ENCODE measurements at places on chromosomes 2 and 18.

- peak; percentile 23 for DNase-seq
Observed at GRCh38 chr2:130808482-130809268, 28.0 kb upstream of the ARHGEF4 start.

DNA sequence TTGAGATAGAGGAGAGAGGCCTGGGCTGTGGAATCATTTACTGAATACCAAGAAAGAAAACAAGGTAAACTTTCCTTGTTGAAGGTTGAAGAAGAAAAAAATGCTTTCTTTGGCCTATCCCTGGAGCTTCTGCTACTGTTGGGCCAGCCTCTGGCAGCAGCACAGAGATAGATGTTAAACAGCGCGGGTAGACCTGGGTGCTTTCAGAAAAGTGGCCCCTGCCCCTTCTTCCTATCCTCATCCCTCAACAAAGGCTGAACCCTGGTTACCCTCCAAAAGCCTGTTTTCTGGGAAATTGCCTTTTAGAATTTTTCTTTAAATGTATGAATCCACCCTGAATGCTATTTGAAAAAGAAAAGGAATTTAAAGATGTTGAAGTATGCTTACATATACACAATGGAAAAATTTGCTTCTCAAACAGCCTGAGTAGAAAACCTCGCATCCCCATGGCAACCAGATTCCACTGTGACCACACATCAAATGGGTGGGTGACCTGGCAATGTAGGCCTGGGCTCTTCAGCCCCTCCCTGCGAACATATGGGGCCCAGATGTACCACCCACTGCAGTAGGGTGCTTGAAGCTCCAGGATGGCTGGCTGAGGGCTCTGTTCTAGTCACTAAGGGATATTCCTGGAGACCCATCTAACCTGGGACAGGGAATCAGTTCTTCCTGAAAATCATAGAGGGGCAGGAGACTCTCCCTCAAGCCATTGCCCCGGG is 23.4 kb upstream of the CHRNA1 start:
- no peak for DNase-seq

DNA sequence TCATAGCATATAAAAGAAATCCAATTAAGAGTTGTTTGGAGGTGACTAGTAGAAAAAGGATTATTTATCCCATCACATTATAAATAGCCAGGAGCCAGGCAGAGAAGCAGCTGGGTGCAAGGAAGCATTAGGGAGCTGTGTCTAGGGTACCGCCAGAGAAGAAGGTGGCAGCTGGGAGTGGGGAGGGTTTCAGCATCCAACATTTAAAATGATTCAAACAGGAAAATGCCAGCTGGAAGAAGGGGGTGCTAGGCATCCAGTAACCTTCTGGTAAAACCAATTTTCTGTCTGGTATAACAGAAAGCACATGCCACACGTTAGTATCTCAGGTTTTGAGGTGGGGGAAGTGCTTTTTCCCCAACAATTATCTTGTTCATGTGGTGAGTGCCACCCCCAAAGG is 452.4 kb downstream of the ZEB2 start:
- DNase-seq, result no peak

DNA sequence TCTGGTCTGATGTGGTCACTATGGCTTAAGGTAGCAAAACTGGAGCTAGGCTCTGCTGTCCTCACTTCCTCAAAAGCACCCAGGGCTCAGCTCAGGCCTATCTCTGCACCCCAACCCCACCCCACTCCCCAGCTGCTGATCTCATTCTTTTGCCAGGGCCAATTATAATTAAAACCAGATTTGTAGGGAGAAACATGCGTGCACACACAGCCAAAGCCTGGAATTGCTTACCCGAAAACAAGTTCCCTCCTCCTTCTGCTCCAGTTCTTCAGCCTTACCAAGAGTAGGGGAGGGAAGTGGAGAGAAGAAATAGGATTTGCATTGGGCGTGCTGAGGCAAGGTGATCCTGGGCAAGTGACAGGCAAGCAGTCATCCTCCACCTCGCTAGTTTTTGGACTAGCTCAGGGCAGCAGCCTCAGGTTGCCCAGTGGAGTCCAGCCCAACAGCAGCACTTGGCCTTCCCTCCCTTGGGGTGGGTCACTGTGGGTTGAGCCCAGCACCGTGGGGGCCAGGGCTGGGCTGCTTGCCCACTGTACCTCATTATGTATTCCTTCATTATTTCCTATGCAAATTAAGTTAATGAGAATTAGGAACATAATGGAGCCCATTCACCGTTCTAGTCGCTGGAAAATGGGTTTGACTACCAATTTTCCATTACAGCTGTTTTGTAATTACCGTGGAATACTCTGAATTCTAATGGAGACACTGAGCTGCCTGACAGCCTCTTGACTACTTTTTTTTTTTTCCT is 199.1 kb upstream of the CELF4 start:
- no peak for DNase-seq

DNA sequence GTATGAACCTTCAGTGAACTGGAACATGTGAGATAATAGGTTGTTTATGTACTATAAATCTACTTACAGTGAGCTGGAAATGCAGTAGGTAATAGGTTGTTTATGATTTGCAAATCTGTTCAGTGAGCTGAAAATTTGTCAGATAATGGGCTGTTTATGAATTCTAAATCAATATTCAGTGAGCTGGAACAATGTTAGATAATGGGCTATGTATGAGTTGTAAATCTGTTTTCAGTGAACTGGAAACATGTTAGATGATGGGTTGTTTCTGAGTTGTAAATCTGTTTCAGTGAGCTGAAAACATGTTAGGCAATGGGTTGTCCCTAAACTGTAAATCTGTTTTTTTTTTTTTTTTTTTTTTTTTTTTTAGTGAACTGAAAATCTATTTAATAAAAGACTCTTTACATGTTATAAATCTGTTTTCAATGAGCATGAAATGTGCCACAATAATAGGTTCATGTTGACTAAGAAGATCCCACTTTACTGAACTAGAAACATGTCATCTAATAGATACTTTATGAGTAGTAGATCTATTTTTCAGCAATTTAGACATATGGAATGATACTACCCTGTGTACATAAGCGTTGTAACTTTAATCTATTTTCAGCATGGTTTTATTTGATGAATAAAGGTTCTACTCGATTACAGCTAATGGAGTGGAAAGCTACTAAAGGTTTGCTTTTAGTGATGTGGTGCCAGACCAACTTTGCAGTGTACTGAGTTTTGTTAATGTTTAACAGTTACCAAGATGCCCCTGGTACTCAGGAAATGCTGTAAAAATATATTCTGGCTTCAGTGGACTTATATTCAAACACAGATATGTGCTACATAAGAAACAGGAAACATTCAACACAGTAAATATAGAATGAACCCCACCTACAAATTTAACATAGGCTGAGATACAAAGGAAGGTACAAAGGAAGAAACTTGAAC is 1471.8 kb downstream of the LRP1B start:
- no peak for DNase-seq

- peak; percentile 69 for DNase-seq
Observed at GRCh38 chr2:196166876-196167275, 4.5 kb downstream of the STK17B start.

DNA sequence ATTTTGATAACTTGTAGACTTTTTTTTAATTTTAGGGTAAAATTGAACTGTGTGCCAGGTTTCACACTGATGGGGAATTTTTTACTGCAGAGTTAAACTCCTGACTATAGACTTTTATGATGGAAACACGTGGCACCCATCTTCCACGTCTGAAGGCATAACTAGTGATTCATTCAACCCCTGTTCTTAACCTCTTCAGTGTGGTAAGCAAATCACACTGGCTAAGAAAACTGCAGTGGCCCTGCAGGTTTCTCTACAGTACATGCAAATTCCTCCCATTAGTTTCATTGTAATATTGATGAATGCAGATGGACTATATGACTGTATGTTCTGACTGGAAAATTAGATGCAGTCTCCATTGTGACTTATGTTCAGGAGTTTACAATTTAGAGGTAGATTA is 47.2 kb downstream of the SMAD4 start:
- no peak for DNase-seq

GRCh38 chr2:168132389-168132788 is 115.0 kb downstream of the STK39 start:
- DNase-seq, result no peak

GRCh38 chr18:49832221-49832647 is 18.9 kb upstream of the ACAA2 start:
- DNase-seq, result no peak

DNA sequence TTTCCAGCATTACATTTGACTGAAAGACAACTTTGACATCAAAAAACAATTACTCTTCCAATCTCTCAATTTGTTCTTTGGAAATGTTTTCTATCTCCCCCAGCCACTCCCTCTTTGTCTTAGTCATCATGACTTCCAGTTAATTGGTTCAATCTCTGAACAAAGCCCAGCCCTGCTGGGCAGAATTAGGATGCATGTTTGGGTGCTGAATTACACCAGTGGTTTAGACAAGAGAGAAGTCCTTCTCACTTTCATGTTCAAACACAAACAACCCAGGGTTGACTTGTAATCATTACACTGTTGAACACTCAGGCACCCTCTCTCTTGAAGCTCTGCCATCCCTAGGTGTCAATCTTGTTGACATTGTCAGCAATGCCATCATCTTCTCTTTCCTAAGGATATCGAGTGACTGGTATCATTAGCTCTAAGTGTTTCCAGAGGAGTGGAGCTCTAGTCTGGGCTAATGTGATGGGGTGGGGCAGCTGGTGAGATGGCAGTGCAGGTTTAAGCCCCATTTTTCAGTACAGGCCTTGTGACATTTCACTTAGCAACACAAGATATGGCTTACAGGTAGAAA is 90.8 kb upstream of the MEIS1 start:
- DNase-seq, result no peak

DNA sequence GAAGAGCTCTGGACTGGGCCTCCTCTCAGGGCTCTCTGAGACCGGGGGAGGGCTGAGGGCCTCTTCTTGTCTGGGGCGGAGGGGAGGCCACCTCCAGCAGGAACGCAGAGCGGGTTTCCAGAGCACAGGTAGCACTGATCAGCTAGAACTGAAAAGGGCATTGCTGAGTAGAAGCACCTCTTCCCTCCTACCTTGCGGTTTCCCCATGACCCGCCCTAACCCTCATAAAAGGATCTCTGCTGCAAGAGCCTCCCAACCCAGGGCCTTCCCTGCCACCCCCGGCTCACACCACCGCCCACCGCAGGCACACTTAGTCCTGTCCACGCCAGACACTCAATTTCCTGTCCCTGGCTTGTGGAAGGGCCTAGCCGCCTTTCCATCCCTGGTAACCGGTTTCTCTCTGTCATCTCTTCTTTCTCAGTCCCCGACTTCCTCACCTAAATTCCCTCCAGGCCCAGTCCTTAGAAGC is 966 bp downstream of the ADCY3 start:
- DNase-seq, result peak; percentile 30

GRCh38 chr2:12217175-12217574 is 470.7 kb downstream of the LPIN1 start:
- DNase-seq, result no peak

DNA sequence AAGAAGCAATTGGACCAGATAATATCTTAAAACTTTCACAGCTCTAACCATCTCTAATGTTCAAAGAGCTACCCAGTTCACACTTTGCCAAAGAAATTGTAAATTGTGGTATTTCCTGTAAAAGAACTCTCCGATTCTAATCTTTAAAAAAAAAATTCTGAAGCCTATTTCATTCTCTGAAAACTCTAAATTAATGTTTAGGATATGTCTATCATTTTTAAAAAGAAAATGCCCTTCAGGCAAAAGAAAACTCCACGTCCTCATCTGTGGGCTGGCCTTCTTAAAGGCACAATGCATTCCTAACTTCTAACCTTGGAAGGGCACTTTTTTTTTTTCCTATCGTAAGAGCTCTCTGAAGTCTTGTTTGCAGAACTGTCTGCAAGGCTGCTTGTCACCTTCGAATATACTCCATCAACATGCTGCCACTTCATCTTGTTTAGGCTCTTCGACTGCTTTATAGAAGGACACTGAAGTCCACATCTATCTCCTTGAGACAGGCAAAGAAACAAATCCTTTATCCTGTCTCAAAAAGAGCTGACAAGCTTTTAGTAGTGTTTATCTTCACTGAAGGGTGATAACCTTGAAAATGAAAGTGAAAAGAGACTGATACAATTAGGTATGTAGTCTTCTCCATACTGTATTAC is 124.3 kb upstream of the SLC39A10 start:
- no peak for DNase-seq

- DNase-seq, result no peak
Observed at GRCh38 chr18:50090370-50091312, 104.3 kb downstream of the MYO5B start.

GRCh38 chr2:70472221-70472890 is 81.3 kb downstream of the TGFA start:
- DNase-seq, result peak; percentile 15

DNA sequence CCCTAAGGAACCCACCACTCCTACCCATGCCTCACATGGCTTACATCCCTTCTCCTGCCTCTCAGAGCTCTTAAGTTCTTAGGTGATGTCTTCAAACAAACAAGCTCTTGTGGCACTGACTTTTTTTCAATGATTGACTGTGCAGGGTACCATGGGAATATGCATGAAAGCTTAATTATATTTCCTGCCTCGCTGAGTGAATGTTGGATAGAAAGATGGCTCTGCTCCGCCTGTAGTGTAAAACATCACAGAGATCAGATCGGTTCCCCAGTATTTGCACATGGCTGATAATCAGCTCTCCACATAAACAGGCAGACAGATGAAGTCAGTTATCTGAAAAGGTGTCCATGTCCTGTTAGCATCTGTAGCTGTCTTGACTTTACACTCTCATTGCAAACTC is 820.8 kb downstream of the TDRD15 start:
- DNase-seq, result no peak

GRCh38 chr18:59681521-59682004 is 15.7 kb downstream of the CCBE1 start:
- no peak for DNase-seq

GRCh38 chr2:216974321-216975302 is 114.7 kb upstream of the TNP1 start:
- DNase-seq, result no peak

DNA sequence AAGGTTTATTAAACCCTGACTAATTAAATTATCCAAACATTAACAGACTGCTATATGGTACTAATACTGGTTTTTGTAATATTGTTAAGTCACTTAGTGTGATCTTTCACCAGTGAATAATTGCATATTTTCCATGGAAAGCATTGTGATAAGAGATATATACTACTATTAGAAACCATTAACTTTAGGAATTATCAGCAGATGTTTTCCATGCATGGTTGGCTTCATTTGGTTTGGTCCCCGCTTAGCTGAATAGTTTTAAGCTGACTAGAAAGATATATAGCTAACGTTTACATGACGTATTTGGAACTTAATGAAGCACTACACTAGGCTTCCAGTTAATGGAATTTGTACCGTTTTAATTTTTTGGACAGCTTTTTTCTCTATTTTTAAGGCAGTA is 37.9 kb downstream of the LCLAT1 start:
- no peak for DNase-seq

- DNase-seq, result no peak
Observed at GRCh38 chr18:12053289-12053688, 40.4 kb upstream of the ANKRD62 start.

GRCh38 chr2:86624267-86624547 is 542 bp upstream of the RNF103 start:
- no peak for DNase-seq

GRCh38 chr2:170313992-170314348 is 136.0 kb downstream of the MYO3B start:
- DNase-seq, result no peak

GRCh38 chr18:5841518-5841917 is 53.8 kb downstream of the TMEM200C start:
- DNase-seq, result no peak

All from DMS79 (cell line).